ENCODE measurements at places on chromosomes 16 and 17.

- DNase-seq = no peak
These were observed 45.4 kb upstream of the RASD1 start for GRCh38 chr17:17541640-17542001.

DNA sequence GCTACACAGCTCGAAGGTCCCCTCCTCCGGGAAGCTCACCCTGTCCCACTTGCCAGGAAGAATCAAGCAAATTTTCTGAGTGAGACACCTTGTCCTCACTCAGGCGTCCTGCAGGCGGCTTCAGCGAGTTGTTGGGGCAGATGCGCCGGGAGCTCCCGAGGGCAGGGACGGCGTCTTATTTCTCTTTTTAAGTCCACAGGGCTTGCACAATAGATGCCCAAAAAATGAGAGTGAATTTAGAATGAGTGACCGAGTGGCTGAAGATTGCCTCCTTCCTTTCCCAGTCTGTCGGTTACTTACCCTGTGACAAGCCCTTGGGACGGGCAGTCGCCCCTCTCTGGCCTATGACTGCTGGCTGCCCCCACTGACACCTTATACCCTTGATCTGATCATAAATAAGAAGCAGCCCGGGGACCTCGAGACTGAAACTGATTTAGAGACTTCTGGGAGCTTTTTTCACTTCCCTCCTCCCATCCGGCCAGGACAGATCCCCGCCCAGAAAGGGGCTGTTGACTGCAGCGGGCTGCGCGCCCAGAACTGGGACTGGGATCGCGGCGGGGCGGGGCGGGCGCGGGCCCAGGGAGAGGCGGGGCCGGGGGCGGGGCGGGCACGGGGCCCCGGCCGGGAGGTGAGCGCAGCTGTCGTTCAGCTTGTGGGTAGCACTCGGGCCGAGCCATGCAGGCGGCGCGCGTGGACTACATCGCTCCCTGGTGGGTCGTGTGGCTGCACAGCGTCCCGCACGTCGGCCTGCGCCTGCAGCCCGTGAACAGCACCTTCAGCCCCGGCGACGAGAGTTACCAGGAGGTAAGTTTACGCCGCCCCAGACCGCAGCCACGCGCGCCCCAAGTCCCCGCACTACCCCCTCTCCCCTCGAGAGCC, at the start of gene TTYH2:
TSS of gene TTYH2 (plus strand) at position 659 of the 879 bp plus-strand sequence. CDS start at position 676, 17 bp downstream.
- peak; percentile 89 for DNase-seq

GRCh38 chr17:60678118-60678444, 430 bp downstream of the BCAS3 start:
- no peak for DNase-seq

DNA sequence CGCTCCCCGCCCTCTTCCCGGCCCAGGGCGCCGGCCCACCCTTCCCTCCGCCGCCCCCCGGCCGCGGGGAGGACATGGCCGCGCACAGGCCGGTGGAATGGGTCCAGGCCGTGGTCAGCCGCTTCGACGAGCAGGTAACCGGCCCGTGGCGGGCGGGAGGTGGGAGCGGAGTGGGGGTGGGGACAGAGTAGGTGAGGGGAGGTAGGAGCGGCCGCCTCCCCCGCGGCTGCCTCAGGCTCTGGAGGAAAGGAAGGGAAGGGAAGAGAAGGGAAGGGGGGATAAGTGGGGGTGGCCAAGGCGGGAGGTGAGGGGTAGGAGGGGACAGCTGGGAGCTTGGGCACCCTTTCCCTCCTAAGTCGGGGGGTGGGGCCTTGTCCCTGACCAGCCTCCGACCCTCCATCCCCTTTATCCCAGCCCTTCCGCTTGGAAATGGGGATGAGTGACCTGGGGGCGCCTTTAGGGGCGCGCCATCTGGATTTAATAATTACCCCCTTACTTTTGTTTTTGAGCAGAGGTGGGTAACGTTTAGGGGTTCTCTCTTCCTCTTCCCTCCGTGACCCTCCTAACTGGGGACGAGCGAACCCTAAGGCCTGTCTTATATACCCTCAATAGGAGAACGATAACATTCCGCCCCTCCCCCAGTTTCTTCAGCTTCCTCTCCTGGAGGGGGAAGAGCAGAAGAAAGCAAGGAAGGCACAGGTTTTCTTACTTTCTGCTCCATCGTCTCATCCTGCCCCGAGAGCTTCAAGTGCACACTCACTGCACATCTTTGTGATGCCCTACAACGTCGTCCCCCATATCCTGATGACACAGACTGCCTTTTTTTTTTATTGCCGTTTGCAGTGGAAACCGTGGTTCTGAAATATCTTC, 694 bp downstream of the NF1 start:
- DNase-seq = peak; percentile 42

GRCh38 chr17:76695059-76695831, 15.5 kb downstream of the MXRA7 start:
- no peak for DNase-seq

DNA sequence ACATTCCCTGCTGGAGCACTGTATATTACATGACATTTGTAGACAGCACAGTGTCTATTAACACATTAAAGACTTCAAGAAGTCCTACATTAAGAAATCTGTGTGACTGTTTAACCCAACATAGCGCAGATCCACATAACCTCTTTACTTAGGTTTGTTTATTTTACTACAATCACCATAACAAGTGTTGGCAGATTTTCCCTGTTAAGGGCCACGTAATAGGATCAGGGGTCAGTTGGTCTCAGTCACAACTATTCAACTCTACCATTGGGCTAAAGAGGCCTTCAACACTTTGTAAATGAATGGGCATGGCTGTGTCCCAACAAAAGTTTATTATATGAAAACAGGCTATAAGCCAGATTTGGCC, 51.3 kb upstream of the ADORA2B start:
- no peak for DNase-seq

Data from fibroblast of upper back skin (primary cell).